ENCODE measurements at places on chromosomes 11 and 22.

DNA sequence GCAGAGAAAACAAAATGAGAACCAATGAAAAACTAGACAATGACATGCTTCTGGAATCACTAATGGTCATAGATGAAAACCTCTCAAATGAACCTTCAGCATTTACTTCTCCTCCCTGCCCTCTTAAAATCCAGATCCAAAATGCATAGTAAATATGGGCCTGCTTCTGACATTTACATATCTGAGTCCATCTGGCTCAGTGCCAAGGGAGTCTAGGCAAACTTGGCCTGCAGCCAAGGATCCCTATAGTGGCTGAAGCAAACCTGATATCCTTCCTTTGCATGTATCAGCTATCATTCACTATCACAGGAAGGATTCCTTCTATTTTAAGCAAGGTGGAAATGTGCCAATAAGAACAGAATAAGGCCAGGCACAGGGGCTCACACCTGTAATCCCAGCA lies 104.8 kb downstream of the C11orf58 start:
- DNase-seq: no peak

- no peak for DNase-seq
Measured at GRCh38 chr11:87892291-87892690, 283.0 kb downstream of the RAB38 start.

GRCh38 chr22:27682437-27682836 lies 119.1 kb downstream of the MN1 start:
- DNase-seq: no peak

DNA sequence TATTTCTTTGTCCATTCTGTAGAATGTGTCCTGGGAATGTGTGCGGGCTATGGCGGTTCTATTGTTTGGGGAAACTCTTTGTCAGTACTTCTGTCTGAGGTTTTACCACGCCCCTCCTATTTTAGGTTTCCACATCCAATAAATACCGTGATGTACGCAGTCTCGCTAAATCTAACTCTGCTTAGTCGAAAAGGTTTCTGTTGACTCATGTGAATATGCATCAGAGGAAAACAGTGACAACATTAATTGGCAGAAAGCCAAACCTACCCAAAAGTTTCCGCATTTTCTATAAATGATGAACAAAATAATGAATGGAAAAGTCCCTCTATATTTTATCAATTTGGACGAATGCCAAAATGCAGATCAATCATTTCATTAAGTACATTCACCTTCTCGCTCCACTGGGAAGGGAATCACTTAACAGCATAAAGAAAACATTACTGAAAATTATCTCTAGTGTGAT lies 143.4 kb downstream of the MAML2 start:
- DNase-seq: peak; percentile 31

GRCh38 chr11:94948070-94948617 lies 25.2 kb downstream of the CWC15 start:
- no peak for DNase-seq

DNA sequence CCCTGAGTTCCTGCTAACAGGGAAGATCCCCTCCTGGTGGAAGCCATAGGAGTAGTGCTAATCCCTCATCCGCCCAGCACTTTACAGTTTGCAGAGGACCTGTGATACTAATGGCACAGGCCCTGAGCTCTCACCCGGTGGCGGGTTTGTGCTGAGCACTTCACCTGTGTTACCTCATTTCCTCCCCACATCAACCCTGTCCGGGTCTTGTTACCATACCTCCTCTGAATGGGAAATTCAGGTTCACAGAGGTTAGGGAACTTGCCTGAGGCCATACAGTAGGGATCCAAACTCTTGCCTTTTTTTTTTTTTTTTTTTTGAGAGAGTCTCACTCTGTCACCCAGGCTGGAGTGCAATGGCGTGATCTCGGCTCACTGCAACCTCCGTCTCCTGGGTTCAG lies 25.2 kb downstream of the CAPN1 start:
- no peak for DNase-seq

DNA sequence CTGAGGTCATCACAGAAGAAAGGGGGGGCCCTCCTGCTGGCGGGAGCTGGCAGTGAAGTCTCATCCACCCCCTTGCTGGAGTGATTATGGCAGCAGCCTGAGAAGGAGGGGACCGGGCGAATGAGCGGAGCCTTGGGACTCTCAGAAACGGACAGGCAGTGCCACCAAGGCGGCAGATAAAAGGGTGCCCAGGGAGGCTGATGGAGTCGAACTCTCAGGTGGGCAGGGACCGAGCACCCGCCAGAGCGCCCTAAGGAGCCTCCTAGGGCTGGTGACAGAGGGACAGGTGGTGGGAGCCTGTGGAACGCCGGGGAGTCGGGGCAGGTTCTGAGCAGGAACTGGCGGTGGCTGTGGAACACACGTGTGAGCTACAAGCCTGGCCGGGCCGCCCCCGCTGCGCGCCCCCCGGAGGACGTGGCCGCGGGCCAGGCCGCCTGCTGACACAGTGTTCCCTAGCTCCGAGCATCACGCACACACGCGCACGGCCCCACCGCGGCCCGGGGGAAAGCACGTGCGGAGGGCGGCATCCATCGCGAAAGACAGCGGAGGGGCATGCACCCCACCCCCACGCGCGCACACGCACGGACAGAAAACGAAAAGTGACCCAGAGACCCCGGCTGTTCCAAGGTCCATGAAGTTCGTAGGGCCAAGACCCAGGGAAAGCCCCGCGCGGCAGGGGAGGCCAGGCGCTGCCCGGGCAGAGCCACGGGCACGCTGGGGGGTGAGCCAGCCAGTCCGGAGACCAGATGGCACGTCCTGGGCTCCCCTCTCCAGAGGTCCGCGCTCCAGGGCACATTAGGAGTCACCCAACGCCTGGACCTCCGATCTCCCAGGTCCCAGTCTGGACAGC lies 1.0 kb downstream of the VWCE start:
- DNase-seq: peak; percentile 7

DNA sequence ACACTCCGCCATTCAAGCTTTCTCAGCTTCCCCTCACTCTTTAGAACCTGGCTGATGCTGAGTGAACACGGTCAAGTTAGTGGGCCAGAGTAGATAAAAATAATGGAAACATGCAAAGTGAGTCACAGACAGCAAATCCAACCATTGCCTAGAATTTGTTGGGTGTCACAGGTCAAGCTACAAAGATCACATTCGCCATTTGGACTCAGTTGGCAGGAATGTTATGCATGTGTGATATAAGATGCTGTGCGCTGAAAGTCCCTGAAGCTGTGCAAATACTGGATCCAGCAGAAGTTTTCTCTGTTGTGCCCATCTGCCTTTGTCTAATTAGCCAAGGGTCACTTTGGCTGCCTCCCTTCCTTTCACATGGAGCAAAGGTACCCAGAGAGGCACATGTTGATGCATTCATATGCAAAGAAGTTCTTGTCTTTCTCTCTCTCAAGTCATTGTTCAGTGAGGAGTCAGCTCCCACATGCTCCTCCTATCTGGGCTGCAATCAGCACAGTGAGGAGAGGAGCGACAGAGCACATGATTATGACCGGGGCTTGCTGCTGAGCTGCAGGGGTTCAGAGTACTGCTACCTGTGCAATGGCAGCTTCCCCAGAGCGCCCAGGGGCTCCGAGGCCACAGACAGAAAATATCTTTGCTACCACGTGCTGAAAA lies 39.7 kb downstream of the FLI1 start:
- DNase-seq: peak; percentile 65

DNA sequence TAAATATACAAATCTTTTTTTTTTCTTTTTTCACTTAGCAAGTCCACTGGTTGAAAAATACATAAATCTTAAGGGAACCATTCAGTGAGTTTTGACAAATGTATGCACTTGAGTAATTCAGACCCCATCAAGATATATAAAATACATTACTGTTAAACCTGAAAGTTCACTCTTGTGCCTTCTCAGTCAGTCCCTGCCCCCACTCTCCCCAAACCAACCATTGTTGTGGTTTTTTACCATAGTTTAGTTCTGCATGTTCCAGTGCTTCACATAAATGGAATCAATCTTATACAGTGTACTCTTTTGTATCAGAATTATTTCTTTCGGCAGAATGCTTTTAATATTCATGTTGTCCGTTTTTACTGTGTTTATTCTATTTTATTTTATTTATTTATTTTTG lies 26.1 kb downstream of the RNF214 start:
- no peak for DNase-seq

- peak; percentile 55 for DNase-seq
Measured at GRCh38 chr11:76206327-76207081, at the start of gene WNT11. Gene WNT11 (minus strand): TSS chr11:76206502. CDS start chr11:76206407, 95 bp downstream.

GRCh38 chr22:25395468-25395867 lies 169.0 kb upstream of the GRK3 start:
- no peak for DNase-seq

DNA sequence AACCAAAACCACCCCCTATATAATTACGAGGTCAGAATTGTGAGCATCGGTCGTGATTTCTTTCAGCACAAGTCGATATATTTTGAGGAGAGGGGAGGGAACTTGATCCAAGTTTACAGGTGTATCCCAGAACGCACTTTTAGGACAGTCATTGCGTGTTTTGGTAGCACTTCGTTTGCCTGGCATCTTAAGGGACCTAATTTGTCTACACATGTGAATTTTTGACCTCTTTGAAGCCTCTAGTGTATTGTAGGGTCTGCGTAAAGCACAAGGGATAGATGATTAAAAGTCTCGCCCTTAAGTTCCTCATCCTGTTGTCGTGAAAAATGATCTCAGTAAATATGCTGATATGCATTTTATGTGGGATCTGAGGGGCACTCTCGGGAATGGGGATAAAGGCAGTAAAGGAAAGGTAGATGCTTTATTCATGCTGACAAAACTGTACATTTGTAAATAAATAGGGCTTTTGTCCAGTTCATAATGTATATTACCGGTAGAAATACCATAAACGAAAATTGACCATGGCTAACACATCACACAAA lies 632 bp upstream of the CCDC34 start:
- DNase-seq: no peak

DNA sequence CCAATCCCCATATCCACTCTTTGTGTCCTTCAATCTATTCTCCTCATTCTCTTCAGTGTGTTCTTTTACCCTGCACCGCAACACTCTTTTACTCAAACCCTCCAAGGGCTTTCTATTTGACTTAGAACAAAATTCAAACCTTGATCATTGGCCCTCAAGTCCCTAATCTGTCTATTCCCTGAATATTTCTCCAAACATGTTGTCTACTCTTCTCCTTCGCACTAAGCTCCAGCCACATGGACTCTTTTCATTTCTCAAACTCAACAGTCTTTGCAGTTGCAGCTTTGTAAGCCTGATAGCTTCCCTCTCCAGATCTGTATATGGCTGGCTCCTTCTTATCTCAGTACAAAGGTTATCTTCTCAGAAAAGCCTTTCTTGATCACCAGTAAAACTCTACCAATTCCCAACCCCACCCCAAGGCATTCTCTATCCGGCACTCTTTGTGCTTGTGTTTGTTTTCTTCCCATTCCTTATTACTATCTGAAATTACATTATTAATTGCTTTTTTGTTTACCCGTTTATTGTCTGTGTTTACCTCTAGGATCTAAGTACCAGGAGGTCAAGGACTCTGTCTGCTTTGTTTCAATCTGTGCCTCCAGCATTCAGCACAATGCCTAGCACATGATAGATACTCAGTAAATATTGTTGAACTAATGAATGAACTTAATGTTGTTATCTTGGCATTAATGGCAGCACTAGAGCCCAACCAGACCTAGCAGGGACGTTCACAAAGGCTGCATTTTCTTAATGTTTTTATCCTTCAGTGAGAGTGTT lies 147.4 kb downstream of the BBOX1 start:
- no peak for DNase-seq

DNA sequence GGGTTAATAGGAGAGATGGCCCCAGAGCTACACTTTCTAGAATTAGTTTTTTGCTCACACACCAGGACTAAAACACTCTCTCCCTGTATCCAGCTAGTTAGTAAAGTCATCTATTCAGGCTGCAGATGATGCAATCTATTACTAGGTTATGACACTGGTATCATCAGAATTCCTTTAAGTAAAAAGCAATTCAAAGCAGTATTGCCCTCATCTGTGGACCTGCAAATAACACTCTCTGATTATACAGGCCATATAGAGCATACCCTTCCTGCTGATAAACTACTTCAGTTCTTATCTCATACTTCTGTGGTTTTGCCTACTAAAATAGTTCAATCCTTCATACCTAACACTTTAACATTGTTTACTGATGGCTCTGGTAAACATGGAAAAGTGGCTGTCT lies 13.5 kb upstream of the MTMR2 start:
- DNase-seq: no peak

DNA sequence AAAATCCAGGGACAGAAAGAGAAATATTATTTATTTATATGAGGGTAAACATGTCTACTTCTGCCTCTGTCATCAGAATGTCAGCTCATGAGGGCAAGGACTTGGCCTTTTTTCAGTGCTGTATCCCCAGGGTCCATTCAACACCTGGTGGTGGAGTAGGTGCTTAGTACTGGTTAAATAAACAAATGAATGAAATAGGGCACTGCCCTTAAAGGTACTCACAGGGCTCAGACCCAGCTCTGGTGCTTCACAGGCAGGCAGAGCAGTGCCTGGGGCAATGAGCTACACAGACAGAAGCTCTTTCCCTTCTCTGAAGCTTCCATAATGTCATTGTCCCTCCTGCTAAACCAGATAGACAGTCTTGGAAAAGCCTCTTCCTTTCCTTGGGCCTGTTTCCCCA lies 30.9 kb downstream of the P4HA3 start:
- no peak for DNase-seq

DNA sequence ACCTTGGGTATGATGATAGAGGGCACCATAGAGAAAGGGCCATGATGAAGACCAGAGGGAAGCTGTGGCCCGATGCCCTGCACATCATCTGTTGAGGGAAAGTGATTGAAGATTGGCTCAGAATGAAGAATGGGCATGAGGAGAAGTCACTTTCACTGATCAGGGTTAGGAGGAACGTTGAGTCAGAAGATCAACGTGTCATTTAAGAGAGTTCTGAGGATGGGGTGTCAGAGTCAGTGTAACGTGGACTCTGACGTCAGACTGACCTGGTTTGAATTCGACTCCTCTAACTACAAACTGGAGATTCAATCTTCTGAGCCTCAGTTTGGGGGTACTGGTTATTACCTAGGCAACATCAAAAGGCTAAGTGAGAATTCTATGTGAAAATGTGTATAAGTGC lies 352.6 kb downstream of the DDX10 start:
- DNase-seq: no peak

GRCh38 chr22:45819305-45819704 lies 147.7 kb downstream of the ATXN10 start:
- no peak for DNase-seq

DNA sequence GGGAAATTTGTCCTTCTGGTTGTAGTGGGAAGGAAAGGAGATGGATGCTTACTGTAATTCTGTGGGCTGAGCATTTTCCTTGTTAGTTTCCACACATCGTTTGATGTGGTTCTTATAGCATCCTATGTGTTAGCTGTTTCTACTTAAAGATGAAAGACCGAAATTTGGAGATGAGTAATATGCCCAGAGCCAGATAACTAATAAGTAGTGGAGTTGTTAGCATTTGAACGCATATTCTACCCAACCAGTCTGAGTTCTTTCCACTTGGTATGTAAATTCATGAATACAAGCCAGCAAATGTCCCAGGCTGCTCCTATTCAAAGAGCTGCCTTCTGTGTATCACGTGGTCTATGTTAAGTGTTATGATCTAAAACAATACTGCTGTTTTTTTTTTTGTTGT lies 14.6 kb downstream of the SPECC1L start:
- no peak for DNase-seq
